ENCODE measurements at places on chromosomes 5 and 9.
A peak's percentile ranks its signal among the peaks of the same experiment; 100 is the strongest.

- no peak for DNase-seq
Observed at GRCh38 chr9:133130685-133131244, 9.7 kb upstream of the RALGDS start.

- peak; percentile 37 for DNase-seq
Observed at GRCh38 chr9:96169484-96169883, 132.5 kb downstream of the HSD17B3 start.

GRCh38 chr5:126931963-126932660 is 98.2 kb downstream of the MARCHF3 start:
- no peak for DNase-seq

GRCh38 chr5:58507715-58508114 is 16.5 kb downstream of the GAPT start:
- no peak for DNase-seq

DNA sequence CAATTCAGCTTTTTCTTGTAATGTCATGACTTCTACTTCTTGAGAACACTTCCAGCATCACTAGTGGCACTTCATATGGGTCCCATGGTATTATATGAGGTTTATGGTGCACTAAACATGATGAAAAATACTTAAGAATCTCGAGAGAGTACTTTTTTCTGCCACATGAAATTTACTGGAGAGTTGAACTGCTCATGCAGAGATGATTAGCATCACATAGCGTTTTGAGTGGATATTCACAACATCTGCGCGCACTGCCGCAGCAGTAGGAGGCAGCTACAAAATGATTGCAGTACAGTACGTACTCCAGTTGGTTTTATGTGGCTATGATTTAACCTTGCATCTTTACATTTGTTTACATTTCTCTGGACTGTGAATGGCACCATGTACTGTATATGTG is 14.7 kb downstream of the RAD1 start:
- no peak for DNase-seq

DNA sequence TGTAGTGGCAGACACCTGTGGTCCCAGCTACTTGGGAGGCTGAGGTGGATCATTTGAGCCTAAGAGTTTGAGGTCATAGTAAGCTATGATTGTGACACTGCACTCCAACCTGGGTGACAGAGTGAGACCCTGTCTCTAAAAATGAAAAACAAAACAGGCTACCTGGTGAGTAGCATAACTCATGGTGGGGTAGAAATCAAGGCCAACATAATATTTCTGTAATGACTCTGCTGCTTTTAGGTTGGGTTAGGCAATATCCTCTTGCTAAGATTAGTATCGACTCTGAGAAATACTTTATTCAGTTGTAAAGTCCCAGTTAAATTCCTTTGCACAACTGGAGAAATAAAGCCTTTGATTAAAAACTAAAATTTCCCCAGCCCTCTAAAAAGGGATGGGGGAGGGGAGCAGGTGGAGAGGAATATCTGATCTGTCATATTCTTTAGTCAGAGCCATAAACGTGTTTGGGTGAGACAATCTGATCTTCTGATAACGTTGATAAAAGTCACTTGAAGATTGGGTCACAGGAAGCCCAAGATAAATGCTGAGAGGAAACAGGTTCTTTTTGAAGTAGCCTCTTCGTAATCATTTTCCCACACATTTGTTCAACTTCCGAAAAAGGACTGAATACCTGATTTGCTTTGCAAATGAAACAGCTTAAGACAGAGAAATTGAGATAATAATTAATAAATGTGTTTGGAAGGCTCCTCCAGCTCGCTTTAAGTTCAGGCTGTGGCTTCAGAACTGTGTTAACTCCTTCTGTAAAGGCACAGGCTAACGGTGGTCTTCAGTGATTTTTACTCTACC is 14.9 kb downstream of the IL4 start:
- no peak for DNase-seq
